Stimulated activated CD4-positive, alpha-beta T cell treated with anti-CD3 and anti-CD28 coated beads, Interleukin-1b, Interleukin-23, amount 100 ng/mL, for 24 hours (primary cell): ENCODE measurements at places on chromosomes 1 and 21.

DNA sequence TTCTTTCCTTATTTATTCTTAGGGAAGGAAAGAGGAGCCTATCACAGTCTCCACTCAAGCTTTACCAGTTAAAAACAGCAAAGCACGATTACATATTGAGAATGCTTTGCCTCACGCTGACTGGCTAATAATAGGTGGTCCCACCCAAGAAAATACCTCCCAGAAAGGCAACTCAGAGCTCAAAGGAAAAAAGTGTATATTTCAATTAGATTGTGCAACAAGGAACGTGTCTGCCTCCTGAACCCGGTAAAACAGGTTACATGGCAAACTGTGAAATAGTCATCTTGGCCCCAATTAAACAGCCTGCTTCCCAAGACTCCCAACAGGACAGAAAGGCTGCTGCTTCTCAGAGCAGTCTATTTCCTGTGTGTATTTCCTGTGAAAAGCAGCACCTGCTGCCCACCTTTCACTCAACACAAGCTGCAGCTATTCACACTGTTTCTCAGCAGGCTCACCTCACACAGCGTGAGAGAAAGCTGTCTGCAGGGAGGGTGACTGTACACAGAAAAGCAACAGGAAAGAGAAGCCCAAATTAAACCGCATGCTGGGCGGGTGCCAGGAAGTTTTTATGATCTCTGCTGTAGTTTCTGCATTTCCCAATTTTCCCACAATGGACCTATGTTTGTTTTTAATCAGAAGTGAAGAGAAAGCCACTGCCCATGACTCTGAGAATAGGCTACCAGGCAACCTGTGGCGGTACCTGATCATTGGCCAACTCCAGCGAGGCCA lies 44.0 kb downstream of the URB1 start:
- no peak for DNase-seq

DNA sequence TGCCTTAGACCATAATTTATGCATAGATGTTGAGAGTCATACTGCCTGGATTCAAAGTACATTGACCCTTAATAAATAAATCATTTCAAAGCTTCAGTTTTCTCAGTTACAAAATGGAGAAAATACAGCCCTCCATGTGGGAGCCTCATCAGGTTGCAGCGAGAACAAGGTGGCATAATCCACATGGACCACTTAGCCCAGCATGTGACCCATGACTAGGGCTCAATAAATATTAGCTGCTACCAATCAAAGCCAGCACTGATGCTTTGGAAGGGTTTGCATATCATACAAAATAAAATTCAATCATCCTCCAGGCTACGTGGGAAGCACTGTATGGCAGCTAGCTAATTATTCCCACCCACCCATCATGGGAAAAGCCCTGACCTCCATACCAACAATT lies 33.5 kb upstream of the RGS7 start:
- no peak for DNase-seq

DNA sequence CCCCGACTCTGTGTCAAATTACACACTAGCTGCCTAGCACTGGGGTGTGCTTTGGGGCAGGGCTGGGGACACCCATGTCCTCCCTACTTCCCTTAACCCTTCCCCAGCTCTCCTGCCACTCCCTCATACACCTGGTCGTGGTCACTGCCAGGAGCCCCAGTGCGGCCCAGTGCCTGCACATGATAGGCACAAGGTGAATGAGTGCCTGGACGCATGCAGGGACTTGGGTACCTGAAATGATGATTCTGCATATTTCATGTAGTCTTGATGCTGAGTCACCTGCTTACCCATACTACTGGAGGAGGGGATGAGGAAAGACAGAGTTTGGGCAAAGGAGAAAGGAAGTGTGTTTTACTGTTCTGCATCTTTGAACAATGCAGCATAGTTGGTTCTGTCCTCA lies 1.5 kb upstream of the VANGL2 start:
- no peak for DNase-seq

DNA sequence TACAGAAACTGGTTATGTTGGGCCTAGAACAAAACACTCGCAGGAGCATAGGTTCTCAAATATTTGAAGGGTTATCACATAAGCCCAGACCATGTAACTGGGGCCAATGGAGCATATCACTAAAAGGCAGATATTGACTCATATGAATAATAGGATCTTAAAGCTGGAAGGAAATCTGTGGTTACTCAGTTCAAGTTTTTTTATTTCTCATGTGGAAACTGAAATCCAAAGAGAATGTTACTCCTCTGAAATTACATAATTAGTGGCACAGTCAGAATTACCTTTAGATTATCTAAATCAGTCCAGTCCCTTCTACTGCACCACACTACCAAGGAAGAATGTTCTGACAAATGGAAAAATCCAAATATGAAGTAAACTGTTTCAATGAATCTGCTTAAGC lies 12.0 kb downstream of the SLAMF8 start:
- DNase-seq, result no peak

- DNase-seq, result no peak
Observed at GRCh38 chr1:159869607-159870006, 7.2 kb upstream of the VSIG8 start.

GRCh38 chr1:46687921-46688509 lies 16.4 kb downstream of the TEX38 start:
- no peak for DNase-seq

GRCh38 chr1:244137725-244138124 lies 86.6 kb downstream of the ZBTB18 start:
- DNase-seq, result no peak

DNA sequence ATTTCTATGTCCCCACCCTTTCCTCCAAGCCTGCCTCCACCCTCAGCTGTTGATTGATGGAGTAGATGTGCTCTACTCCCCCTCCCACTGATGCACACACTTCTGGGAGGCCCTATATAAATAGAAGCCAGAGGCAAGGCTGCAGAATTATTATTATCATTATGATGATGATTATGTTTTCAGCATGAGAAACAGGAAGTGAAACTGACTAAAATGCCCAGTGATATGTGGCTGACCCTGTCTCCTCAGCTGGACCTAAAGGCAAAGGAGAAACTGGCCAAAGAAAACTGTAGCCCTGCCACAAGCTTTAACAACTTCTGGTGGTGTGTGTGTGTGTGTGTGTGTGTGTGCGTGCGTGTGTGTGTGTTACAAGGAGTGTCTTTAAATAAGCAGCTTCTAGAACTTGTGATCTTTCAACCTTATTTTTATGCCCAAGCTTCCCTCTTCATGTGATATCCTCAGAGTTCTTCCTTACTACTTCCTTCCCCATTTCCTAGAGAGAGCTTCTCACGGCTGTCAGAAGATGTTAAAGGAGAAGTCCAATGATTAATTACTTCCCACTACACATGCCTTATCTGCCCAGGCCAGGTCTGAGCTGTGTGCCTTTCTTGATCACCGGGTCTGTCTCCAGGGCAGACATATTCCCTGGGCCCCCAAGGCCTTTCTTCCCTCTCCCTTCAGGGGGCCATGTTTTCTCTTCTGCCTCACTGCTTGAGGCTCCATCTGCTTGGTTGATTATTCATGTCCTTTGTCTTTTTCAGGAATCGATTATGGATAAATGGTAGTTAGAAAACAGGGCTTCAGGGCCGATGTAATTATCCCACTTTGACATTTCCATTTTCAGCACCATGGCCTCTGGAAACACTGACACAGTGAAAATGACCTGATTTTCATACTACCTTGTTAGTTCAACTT lies 11.6 kb upstream of the MAPKAPK2 start:
- DNase-seq, result no peak

DNA sequence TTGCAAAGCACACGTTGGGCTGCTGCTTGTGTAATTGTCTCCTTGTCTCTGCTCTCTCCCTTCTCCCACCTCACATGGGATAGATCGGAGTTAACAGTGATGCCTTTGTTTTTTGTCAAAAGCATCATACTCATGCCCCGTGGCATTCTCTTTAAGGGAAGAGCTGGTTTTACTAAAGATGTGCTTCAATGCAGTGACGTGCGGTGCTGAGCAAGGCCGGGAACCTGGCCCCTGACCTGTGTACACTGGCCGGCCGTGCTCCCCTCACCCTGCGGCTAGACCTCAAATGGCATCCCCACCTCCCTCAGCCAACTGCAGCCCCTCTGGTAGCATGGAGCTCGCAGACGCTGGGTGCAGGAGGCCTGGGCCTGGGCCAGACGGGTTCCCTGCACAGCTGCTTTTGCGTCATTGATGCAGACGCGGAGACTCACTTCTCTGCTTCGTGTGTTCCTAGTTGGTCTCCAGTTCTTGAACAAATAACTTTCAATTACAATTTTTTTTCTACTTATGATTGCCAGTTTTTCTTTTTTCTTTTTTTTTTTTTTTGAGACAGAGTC lies 19.9 kb downstream of the AGPAT3 start:
- DNase-seq, result no peak

- no peak for DNase-seq
Observed at GRCh38 chr21:43805275-43805800, 16.0 kb downstream of the RRP1 start.

GRCh38 chr21:45309987-45310381 lies 22.3 kb upstream of the POFUT2 start:
- DNase-seq, result no peak

DNA sequence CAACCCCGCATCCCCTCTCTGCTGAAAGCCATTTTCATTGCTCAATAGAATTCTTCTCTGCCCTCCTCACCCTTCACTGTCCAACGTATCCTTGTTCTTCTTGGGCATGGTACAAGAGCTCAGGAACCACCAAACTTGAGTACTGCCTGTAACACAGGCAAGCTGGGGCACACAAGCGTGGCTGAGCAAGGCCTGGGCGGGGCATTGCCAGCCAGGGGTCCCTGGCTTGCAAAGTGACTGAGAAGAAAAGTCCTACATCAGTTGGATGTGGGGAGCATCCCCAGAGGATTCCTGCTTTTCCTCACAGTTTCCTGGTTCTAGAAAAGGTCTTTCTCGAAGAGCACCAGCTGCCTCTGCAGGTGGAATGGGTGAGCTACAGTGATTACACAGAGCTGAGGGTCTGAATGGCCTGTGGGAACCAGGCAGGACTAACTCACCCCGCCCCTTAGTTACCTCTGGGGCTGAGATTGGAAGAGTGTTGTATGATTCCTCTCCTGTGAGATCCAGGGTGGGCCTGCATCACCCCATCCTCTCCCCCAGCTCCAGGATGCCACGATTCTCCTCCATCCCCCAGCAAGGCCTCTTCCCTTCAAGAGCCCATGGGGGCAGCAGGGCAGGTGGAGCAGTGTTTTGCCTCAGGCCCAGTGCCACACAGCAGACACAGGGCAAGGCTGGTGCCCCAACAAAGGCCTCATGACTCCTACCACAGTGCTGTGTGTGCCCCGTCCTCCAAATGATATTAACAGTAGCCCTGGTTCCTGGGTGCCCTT lies 121.9 kb downstream of the MATN1 start:
- no peak for DNase-seq

GRCh38 chr1:215651867-215652266 lies 84.8 kb downstream of the KCTD3 start:
- DNase-seq, result no peak

DNA sequence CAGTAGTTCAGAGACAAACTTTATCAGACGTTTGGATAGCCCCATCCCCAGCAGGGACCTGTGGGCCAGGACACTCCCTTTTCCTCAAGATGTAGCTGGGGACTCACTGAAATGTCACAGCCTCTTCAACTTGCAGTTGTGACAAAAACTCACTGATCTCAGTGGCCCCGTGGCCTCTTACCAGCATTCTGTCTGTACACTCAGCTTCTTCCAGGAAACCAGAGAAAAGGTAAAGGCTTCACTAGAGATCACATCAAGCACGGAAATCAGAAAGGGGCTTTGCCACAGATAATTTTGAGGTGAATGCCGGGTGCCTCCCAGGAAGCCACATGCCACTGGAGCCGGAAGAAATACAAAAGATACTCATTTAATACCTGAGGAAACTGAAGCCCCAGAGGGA lies 122.2 kb downstream of the CCDC185 start:
- DNase-seq, result no peak

DNA sequence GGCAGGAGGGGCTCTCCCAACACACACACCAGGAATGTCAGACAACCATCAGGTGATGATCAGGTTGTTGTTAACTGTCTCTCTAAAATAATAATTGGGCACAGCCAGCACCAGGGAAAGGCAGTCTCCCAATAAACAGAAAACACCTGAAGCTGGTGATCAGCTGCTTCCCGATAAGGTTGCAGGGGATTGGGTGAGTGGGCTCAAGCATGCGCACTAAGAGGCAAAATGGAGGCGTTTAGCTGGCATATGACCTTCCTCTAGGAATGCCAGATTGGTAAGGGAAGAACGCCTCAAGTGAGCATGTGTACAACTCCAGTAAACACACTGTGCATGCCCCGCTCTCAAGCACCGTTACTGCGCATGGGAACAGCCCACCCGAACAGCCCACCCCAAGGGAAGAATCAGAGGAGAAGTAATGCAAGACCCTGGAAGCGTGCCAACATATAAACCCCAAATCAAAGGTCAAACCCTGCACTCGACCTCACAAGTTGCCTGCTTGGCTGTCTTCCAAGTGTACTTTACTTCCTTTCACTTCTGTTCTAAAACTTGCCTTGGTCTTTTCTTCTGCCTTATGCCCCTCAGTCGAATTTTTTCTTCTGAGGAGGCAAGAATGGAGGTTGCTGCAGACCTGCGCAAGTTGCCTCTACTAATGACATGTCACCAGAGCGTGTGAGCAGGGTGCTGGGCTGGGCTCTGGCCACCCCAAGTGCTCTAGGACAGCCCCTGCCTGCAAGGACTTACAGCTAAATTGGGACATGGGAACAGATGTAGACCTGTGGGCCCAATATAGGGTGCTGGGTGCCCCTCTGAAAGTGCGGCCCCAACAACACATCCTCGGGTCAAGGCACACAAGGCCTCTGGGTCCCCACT lies 200.8 kb downstream of the RHOU start:
- DNase-seq, result no peak

GRCh38 chr1:96583903-96584302 lies 137.7 kb upstream of the PTBP2 start:
- no peak for DNase-seq

DNA sequence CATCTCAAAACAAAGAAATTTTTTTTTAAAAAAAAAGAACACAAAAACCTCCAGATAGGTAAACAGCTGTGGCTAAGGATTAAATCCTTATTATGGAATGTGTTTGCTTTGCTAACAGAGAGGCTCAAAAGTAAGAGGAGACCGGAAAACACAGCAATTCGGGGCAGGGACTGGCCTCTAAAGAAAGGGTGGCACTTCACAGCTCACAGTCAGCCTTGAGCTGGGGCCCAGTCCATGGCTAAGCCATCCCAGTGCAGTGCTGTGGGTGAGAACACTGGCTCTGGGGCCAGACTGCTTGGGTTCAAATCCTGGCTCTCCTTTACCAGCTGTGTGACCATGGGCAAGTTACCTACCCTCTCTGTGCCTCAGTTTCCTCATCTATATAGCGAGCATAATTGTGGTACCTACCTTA lies 28.2 kb downstream of the KIF17 start:
- DNase-seq, result no peak

- peak; percentile 66 for DNase-seq
Observed at GRCh38 chr1:63773815-63774616, at the start of gene ROR1. Gene ROR1 (plus strand): TSS chr1:63774017.

GRCh38 chr1:150552128-150552910 lies 3.1 kb downstream of the ADAMTSL4 start:
- no peak for DNase-seq

- no peak for DNase-seq
Observed at GRCh38 chr1:229001467-229002011, 266.3 kb downstream of the RHOU start.

- no peak for DNase-seq
Observed at GRCh38 chr1:41341772-41342562, 19.3 kb upstream of the FOXO6 start.
